ENCODE measurements at places on chromosomes 2 and 18.
A peak's percentile ranks its signal among the peaks of the same experiment; 100 is the strongest.

- peak; percentile 95 for DNase-seq
Observed at GRCh38 chr2:218962859-218963492, 3.5 kb downstream of the CDK5R2 start.

- DNase-seq, result no peak
Observed at GRCh38 chr2:135948642-135949355, 36.6 kb downstream of the DARS1 start.

GRCh38 chr2:47525167-47525566 lies 122.2 kb downstream of the MSH2 start:
- no peak for DNase-seq

DNA sequence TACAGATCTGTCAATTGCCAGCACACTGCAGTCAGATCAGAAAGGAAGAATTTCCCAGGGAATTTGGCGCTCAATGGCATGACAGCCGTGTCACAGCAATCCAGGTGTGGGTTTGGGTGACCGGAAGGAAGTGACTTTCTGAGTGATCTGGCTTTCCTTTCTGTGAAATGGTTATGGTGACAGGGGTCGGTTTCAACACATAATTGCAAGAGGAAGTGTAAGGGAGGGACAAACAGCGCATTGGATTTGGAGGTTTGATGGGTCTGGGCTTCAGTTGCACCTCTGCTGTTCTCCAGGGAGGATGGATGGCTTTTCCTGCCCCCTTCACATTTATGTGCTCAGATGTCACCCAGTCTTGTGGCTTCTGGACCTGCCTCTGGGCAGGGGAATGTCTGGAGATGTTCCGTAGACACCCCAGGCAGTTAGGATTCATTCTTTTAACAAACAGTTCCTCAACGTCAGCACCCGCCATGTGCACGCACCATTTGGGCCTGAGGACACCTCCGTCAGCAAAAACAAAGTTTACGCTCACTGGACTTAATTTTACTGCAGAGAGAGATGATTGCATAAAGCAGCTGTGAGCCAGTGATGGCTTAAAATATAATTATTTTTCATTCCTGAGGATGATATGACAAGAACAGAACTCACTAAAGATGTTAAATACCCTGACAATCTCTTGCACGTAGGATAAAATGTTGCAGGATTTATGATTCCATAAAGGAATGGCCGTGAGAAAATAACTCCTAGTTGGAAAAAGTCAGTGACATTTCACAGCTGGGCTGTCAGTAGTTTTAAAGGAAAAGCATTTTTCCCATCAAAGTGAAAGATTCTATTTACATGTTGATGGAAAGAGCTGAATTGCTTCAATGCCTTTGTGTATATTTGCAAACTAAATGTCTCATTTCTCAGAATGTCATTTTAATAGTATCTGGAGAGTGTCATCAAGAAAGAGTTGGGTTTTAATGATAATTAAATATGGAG lies 36.9 kb downstream of the MBP start:
- no peak for DNase-seq

GRCh38 chr2:141438536-141438935 lies 692.3 kb downstream of the LRP1B start:
- no peak for DNase-seq

- DNase-seq, result no peak
Observed at GRCh38 chr2:208370881-208371633, 35.5 kb upstream of the PTH2R start.

DNA sequence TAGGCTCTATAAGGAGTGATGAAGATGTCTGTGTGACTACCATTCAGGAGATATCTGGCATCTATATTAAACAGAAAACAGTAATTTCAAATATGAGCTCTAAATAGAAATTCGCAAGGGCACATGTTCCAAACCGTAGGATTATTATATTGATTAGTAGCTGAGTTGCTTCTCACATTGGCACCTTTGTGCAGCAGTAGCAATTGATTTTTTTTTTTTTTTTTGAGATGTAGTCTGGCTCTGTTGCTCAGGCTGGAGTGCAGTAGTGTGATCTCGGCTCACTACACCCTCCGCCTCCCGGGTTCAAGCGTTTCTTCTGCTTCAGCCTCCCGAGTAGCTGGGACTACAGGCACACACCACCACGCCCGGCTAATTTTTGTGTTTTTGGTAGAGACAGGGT lies 12.4 kb downstream of the BIRC6 start:
- DNase-seq, result no peak

GRCh38 chr2:225090746-225091145 lies 48.5 kb upstream of the DOCK10 start:
- no peak for DNase-seq

DNA sequence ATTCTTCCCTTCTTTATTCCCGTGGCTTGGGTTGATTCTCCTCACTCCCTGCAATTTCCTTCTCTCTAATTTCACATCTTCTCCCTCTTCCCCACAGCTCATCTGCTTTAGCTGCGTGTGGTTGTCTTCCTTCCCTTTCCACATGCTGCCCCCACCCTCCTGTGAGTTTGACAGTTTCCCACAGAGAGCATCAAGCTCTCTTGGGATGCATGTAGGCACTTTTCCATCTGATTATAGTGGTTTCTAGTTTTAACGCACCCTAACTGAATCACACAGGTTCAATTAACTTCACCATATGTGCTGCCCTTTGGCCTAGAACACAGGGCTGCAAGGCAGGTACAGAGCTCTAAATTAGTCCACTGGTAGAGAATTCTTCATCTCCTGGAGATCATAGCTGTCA lies 110.5 kb downstream of the TACR1 start:
- DNase-seq, result no peak

- no peak for DNase-seq
Observed at GRCh38 chr18:22094358-22094734, 75.0 kb upstream of the GATA6 start.
